ENCODE measurements at places on chromosomes 6 and 20. TPM values are rescaled to one million over a fixed set of nuclear protein-coding genes. Genes with fewer than 3 reads are reported as not detected.

Gene LTA
- 570 TPM for total RNA-seq

Gene MOG
- not detected for total RNA-seq

DNA sequence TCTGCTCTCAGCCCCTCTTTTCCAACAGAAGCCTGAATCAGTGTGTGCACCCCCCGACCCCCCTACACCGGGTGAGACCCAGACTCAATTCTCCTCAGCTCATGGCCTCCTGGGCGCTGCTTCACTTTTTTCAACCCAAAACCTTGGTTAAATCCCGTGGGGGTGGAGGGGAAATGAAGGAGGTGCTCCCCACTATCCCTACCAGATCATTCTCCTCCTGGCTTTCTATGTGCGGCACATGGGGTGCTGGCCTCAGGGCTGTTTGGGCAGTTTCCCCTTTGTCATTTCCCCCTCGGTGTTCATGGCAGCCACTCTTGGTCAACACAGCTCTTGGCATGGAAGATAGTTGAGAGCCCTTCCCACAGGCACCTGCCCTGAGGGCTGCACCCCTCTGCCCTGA lies 4.6 kb downstream of the CST4 start:
- no peak for DNase-seq

GRCh38 chr6:33053230-33053629 lies 20.2 kb downstream of the HLA-DPA1 start:
- DNase-seq = no peak

DNA sequence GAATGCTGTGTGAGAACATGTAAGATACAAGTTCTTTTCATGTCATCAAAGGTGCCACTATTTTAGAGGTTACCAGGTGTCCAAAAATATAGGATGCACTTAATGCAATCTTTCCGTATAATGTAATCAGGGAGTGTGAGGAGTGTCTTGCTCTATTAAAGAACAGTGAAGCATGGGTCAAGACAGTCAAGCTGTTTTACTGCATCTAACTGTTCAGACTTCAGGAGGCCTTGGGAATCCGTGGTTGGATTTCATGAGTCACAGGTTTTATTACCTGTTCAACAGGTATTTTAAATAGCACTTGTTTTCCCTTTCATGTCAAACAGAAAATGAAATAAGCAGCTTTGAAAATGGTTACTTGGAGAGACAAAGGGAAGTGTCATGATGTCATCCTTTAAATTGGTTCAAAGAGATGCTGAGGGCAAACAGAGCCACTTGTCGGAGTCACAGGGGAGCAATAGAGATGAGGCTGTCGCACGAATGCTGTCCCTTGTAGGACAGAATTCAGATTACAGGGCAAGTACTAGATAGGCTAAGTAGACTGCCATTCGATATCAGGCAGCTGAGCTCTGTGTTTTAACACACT lies 621.5 kb downstream of the QKI start:
- DNase-seq = no peak

All from activated CD4-positive, alpha-beta T cell treated with anti-CD3 and anti-CD28 coated beads for 36 hours (primary cell).